ENCODE measurements at places on chromosomes 7 and 10.

GRCh38 chr10:1216574-1217236 is 160.5 kb downstream of the WDR37 start:
- no peak for DNase-seq

DNA sequence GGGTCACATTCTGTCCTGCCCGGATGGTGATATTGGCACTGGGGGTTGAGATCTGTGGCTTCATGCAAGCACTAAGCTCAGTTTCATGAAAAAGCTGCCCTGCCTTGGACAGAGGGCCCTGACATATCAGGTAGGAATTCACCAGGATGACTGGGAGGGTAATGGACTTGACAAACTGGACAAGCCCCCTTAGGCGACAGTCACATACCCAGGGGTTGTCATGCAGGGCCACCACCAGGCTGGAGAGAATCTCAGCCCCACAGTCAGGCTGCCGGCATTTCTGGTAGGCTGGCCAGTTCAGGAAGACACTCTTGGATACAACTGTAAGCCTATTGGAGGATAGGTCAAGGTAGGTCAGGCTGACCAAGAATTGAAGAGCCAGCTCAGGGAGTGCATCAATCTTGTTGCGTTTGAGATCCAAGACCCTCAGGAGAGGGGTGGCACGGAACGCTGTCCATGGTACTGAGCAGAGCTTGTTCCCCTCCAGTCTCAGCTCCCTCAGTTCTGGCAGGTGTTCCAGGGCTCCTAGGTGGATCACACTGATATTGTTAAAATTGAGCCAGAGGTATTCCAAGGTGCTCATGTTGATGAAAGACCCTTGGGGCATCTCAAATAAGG is 824 bp downstream of the LRIT2 start:
- no peak for DNase-seq

DNA sequence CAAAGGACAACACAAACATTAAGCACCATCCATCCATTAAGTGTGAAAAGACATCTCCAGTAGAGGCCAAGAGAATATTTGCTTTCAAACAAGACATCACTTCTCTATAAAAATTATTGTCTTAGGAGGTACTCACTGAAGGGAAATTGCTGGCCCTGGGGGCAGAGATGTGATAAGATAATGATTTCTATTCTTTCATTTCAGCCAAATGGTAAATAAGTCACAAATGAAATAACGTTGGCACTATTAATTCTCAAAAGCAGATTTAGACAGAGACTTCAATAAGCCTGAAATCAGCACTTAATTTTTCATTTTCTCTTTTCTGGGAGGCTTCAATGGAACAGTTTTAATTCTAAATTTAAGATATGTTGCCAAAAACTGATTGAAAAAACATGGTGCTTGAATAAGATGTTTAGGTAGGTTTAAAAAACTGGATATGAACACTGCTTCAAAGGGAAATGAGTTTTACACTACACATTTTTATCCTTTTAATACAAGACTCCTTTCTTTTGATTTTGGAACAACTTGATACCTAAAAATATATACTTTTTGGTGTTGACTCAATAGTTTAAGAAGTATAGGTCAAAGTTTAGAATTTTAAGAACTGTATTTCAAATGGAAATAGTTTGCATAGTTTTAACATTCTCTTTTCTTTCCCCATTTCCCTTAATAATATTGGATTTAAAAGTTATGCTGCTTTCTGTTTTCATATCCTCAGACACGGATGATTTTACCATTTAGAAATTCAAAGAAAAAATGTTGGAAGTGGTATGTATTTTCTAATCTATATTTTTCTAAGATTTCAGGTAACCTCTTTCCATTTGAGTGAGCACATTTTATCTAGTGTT is 204.0 kb downstream of the AHR start:
- peak; percentile 16 for DNase-seq

DNA sequence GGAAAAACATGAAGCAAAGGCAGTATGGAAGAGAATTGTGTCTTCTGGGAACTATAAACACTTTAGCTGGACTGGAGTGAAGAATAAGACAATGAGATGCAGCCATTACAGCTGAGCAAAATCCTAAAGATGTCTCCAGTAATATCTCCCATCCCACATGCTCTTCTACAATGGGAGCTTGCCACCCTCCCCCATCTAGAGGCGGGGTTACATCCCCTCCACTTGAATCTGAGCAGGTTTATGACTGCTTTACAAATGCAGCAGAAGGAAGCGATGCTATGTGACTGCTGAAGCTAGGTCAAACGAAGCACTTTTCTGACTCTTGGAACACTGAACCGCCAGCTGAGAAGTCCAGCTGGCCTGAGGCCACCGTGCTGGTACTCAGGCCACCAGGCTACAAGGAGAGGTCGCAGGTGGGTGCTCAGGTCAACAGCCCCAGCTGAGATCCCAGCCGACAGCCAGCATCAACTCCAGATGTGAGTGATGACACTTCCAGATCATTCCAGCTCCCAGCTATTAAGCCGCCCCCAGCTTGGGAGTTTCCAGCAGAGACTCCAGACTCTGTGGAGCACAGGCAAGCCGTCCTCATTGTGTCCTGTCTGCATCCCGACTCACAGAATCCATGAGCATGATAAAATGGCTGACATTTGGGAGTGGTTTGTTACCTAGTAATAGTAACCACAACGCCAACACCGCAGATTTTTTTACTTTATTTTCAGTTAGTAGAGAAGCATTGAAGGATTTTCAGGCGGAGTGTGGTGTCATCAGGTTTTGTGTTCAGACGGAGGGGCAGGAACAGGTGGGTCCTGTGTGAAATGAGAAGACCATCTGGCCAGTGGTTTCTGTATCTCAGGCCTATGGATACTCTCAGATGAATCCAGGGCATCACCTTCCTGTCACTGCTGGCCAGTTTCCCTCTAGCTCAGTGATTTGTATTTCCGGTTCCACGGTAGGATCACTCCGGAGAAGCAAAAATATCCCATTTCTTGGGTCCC is 89.3 kb downstream of the NPY start:
- no peak for DNase-seq

DNA sequence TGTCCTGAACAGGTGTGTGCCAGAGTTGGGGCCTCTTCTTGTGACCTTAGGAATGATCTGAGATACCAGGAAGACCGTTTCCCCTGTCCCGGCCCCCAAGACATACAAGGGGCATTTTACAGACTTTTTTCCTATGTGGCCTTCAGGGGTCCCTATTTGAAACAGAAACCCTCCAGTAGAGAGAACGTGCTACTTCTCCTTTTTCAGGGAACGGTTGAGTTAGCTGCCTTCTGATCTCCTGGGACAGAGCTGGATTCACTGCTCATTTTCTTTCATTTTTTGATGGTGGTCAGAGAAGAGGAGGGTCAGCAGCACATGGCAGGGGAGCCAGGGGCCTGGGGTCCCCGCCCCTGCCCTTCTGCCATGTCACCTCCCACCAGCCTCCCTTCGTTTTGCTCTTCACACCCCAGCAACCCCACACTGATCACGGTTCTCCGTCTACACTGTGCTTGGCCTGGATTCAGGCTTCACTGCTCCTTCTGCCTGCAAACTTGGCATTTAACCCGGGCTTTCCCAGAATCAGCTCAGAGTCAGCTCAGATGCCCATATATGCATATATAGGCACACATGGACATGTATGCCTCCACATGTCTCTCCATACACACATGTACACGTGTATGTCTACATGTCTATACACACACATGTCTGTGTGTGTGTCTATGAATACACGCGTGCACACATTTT is 138.1 kb upstream of the BTBD16 start:
- DNase-seq, result no peak

DNA sequence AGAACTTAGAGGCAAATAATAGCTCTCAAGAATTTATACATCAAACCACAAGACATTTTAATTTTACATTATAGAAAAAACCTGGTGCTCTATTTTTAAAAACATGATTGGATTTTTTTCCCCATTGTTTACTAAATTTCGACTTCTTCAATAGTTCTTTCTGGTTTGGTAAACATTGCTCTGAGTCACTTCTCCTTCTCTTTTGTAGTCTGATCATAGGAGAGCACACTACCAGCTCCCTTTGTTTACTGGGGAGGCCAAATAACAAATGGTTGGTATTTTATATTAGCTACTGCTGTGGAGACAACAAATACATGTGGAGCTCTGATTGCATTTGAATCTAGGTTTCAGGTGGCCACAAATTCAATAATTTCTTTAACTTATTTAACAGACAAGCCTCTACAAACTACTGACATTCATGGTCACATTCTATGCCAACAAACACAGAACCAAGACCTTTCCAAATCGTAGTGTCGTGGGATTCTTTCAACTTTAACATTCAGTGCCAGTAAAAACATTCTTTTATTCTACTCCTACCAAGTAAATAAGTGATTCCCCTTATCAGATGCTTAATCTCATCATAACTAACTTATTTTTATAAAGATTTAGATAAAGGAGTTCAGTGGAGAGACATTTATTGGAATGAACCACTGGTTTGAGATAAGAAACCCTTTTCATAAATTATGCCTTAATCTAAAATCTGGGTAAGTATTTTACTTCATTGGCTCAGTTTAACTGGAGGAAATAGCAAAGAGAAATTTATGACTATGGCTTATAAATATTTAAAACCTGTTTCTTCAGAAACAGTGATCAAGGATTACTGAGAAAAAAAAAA is 17.7 kb upstream of the FXYD4 start:
- no peak for DNase-seq

- no peak for DNase-seq
Observed at GRCh38 chr10:98509745-98510144, 63.0 kb upstream of the HPS1 start.

DNA sequence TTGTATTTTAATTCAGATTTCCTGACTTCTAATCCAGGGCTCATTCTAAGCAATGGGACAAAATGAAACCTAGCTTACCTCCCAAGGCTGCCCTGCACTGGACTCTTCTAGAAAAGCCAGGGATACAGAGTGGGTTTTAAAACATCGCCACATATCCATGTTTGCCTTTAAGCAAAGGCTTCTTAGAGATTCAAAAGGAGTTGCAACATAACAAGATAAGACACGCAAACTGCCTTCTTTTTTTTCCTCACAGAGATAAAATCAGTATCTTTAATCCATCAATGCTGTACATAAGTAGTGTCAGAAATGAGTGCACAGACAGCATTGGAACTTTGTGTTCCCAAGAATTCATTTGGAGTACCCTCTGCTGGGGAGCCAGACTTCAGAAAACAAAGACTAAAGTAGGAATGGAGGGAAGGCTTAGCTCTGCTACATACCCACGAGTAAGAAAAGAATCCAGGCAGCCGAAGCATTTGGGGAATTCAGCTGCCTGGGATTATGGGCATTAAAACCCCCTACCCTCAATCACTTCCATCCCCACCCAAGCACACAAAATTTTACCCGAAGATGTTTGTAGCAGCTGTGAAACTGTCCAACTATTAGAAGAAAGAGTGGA is 427.8 kb downstream of the ARL4A start:
- peak; percentile 2 for DNase-seq

DNA sequence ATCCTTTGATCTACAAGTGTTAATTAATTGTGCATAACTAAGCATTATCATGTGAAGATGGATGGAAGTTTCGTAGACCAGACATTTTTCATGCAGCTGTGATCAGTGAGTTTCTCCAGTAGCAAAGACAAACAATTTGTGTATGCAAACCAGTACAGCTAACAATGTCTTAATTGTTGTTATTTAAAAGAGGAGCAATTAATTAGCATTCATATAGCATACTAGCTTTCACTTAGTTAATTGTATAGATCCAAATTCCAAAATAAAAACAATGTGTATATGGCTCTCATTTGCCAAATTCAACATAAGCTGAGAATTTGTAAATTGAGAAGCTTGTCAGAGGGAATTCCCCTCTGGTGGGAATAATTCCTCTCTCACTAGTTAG is 22.6 kb upstream of the PRKCQ start:
- DNase-seq, result no peak

- DNase-seq, result peak; percentile 24
Observed at GRCh38 chr10:62636825-62637248, 167.7 kb upstream of the ADO start.

DNA sequence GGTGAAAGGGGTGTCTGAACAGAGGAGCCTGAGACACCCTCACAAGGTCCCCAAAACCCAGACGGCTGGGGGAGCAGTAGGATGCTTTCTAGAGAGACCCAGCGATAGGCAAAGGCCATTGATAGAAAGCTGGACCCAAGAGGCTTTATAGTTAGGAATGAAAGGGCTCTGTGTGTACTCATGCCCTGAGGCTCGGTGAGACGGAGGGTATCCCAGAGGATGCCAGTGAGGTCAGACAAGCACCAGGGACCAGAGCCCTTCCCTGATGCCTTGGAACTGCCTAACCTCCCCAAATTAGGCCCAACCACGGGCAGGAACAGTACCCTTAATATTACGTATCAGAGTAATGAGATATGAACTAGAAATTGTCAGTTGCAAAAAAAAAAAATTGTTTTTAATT is 48.6 kb upstream of the RTKN2 start:
- no peak for DNase-seq

- no peak for DNase-seq
Observed at GRCh38 chr7:113338071-113338696, 219.8 kb upstream of the SMIM30 start.

DNA sequence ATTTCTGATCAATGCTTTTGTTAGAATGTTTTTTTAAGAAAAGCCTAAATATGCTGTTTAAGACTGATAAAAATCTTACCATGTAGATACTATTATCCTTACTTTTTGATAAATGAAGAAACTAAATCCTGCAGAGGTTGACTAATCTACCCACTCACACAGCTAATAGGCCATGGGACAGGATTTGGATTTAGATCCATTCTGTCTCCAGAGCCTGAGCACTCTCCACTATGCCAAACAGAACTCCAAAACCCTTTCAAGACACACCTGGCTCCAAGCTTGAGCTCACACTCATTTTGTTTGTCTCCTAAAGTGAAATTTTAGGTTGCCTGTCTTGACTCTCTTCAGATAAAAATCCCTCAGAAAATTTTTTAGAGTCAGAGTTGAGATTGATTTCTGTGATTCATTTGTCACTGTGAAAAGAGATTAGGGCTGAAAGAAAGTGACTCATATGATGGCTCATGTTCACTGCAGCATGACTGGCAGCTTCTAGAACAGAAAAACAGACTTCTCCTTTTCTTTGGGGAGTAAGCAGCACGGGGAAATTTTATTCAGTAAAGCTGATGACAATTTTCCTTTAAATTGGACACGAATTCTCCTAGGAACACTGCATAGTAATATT is 132.3 kb upstream of the POT1 start:
- peak; percentile 8 for DNase-seq
